ENCODE measurements at places on chromosomes 2 and 18.
A peak's percentile ranks its signal among the peaks of the same experiment; 100 is the strongest.

DNA sequence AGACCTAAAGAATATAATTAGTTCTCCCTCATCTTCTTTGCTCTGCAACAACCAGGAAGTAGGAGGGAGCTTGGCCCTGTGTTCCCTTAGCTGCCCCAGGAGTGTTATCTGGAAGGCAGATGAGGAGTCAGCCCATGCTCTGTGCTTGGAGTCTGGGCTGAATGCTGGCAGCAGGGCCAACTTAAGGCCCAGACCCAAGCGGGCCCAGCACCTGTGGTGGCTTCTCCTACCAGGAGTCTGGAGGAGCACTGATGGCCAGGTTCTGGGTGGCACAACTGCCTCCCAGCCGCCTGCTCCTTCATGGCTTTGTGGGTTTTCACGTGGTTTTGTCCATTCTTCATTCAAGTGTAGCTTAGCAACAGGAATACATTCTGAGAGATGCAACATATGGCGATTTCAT lies 1910.7 kb upstream of the LRRTM1 start:
- no peak for DNase-seq

DNA sequence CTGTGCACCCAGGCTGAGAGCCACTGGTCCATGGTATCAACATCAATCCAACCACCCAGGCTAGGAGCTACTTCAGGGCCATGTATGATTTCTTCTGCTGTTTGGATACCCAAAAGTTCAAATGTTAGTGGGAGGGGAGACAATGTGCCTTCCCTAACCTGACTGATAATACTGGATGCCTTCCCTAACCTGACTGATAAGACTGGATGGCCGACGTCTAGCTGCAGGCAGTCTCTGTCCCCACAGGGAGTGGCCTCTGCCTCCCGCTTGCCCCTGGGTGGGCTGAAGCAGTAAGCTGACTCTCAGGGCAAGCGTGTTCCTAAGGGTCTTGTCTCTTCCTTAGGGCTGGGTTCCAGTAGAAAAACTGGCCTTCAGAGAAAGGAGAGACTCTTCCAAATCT lies 65.8 kb downstream of the ZAP70 start:
- DNase-seq: no peak

- DNase-seq: no peak
Measured at GRCh38 chr2:207819021-207819797, 49.5 kb upstream of the FZD5 start.

GRCh38 chr2:26485099-26485498 lies 7.2 kb upstream of the OTOF start:
- DNase-seq: no peak

DNA sequence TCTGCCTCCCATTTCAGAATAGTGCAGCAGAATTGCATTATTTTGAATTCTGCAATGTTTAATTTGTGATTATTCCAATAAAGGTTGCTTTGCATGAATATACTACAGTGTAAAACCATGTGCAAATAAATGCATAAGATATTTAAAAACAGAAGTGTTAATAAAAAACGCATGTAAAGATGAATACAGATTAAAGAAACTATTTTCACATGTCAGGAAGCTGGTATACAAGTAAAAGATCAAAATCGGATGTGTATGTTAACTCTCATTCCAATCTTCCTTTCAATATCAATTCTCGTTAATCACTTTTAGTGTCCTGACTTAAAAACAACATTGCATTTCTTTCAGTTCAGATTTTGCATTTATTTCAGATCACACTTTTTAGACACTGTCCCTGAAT lies 3.1 kb downstream of the MCEE start:
- no peak for DNase-seq

GRCh38 chr2:200135082-200135481 lies 171.4 kb upstream of the SPATS2L start:
- no peak for DNase-seq

GRCh38 chr2:140998577-140998976 lies 1132.2 kb downstream of the LRP1B start:
- DNase-seq: no peak

GRCh38 chr18:10320791-10321190 lies 133.6 kb upstream of the APCDD1 start:
- no peak for DNase-seq

GRCh38 chr2:103138123-103138901 lies 376.5 kb downstream of the TMEM182 start:
- no peak for DNase-seq

DNA sequence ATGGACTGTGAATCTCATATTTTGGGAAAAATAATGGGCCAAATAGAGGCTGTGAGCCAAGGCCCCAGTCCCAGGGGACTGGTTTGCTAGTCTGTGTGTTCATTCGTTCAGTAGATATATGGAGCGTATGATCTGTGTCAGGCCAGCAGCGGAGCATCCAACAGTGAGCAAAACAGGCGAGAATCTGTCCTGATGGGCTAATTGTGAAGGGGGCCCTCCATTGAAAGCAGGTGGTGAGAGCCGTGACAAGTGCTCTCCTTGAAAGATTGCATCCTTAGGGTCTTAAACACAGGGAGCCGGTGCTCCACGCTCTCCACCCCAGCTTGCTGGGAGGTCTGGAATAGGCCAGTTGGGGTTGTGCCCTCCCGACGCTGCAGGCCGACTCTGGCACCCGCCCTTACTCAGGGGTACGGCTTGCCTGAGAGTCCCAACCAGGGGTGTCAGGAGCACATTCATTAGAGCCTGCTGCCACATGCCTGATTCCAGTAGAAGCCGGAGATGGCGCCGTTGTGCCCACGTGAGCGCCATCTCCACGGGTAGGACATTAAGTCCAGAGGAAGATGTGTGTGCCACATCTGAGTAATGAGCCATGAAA lies 213.3 kb downstream of the SH3RF3 start:
- DNase-seq: no peak

- no peak for DNase-seq
Measured at GRCh38 chr18:23662309-23663263, at the start of gene ANKRD29. ANKRD29 (minus strand) TSS chr18:23662911; CDS start chr18:23662730, 181 bp downstream.

- DNase-seq: no peak
Measured at GRCh38 chr2:208511016-208511415, 104.4 kb downstream of the PTH2R start.

DNA sequence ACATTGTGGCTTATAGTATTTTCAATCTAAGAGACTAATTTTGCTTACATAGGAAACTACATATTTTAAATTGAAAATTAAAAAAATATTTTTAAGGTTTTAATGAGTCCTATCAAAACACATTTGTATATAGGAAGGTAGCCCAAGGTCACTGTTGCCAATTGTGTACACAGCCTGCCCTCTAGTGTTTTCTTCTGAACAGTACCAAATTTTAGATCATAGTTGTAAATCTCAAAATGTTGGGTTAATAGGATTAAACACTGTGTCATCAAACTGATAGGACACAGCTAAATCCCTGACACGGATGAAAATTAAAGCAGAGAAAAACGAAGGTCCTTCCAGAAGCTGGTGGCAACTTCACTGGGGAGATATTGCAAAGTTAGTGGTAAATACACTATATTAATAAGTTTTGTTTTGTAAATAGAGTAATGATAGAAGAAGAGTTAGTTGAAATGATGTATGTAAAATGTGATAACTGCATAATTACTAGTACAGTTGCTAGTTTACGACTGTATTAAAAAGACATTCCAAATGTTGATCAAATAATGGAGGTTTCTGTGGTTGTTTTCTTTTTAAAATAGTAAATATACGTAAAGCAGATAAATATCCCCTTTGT lies 19.7 kb downstream of the CLUL1 start:
- DNase-seq: peak; percentile 19

- DNase-seq: no peak
Measured at GRCh38 chr2:112832841-112833638, 3.5 kb downstream of the IL1B start.

GRCh38 chr2:237486819-237487448 lies at the start of gene MLPH:
MLPH (plus strand) TSS chr2:237487251; CDS start chr2:237493427, 6,176 bp downstream.
- no peak for DNase-seq

DNA sequence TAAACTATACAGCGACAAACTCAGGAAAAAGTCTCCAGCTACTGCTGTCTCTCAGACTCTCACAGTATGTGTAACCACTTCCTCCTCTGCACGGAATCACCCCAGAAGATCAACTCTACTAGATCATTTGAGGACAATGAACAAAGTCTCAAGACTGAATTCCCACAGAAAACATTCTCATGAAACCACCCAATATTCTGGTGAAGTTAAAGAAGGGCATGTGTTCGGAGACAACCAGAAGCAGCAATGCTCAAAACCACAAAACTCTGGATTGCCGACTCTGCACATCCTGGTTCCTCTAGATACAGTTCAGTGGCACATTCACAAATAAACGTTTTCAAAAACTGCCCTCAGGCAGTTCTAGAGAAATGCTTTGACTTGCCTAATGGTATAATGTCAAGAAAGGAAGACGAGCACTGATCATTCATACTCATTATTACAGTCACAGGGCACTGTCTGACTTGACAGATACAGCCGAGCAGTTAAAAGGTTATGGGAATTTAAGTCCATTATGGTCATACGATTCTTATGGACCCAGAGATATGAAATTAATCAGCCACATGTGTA lies 91.9 kb upstream of the STK17B start:
- no peak for DNase-seq

- no peak for DNase-seq
Measured at GRCh38 chr18:7608174-7608550, 41.0 kb downstream of the PTPRM start.

DNA sequence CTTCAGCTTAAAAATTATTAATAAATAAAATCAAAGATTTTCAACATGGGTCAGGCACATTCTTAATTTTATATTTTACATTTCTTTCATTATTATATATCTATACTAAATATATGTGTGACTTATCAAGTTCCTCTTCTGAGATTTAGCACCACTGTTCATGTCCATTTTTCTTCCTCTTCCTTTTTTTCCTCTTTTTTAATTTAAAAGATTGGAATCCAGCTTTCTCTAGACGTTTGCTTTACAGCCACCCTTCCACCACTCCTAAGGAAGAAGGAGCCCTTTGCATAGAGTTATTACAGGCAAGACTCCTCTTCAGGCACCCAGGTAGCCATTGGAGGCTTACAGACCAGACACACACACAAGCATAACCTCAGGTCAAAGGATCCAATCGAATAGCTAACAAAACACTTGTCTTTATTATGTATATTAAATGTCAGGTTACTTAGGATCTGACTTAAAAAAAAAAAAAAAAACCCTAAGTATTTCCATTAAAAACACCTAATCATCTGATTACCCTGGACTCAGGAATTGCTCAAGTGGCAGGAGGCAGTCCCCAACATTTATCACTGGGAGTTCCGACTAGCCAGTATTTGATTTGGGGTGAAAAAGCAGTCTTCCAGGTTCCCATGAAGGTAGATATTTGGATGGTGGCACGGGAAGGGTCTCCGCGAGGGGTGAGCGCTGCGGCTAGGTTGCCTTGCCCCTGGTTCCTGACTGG lies 2.4 kb upstream of the ZEB2 start:
- DNase-seq: no peak

GRCh38 chr2:54029721-54030395 lies 59.1 kb upstream of the PSME4 start:
- DNase-seq: no peak

DNA sequence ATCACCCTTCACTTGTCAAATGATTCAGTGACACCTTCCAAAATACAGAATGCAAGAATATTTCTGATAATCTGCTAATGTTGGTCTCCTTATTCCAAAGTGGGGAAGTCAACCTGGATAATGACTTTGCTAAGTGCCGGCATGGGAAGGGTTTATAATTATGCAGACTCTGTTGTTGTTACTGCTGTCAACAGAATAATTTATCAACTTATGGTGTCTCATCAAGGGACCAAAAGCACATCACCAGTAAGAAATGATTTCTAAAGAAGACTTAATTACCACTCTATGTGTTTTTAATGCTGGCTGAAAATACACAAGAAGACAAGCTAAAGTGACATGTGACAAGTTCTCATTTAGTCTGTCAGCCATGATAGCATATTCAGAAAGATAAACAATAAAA lies 115.6 kb upstream of the TMEM200C start:
- no peak for DNase-seq
